ENCODE measurements at places on chromosomes 5 and 9.
A peak's percentile ranks its signal among the peaks of the same experiment; 100 is the strongest.

DNA sequence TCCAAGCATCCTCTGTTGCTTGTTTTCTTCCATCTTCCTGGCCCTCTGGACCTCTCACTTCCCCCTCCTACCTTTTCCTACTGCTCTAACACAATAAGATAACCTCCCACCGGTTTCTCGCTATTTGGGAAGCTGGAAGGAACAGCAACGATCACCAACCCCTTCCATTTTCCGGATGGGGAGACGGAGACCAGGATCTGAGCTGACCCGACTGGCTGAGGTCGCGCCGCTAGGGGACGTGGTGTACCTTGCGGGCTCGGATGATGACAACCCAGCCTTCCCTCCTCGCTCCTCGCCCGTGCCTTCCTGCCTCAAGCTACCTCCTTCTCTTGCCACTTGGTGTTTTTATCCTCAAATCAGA is 1.9 kb downstream of the LPAR1 start:
- DNase-seq = peak; percentile 58

- peak; percentile 96 for DNase-seq
These were observed 49.2 kb upstream of the TNC start for GRCh38 chr9:115167175-115167574.

- DNase-seq = no peak
These were observed 41.9 kb downstream of the NACC2 start for GRCh38 chr9:136052991-136053756.

GRCh38 chr5:173479711-173480110 is 136.7 kb downstream of the BOD1 start:
- peak; percentile 46 for DNase-seq
